Head of caudate nucleus (tissue), 42 donors: ENCODE measurements at places on chromosomes 1 and 21.

DNA sequence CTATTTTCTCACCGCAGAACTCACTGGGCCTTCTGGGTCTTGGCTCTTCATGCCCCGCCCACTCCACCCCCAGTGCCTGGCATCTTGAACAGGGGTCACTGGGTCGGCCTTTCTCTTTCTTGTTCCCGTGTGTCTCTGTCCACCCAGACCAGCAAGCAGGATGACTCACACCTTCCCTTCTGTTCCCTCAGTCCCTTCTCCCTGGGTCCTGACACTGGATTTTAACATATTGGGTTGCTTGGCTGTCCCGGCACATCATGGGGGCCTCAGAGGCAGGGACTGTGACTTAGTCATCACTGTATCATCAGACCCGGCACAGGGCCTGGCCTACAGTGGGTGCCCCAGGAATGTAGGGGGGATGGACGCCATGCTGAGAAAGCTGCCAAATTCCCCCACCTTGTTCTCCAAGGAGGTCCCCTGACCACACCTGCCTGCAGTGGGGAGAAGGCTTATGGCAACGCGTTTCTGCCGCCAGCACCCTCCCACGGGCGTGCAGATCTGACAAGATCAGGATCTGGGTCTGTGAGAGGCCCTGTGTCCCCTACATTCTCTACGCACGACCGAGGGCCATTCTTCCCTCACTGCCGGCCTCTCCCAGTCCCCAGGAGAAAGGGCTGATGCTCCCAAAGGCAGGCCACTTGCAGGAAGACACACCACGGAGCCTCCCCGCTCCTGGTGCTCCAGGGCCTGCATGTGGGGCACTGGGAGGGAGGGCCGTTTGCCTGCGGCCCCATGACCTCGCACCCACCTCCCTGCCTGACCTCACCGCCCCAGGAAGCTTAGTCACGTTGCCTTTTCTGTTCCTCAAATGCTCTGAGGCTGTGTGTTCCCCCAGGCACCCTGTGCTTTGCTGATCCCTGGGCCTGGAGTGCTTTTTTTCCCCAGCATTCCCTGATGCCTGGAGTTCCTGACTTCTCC, 157.2 kb upstream of the TMEM51 start:
- DNase-seq = no peak

DNA sequence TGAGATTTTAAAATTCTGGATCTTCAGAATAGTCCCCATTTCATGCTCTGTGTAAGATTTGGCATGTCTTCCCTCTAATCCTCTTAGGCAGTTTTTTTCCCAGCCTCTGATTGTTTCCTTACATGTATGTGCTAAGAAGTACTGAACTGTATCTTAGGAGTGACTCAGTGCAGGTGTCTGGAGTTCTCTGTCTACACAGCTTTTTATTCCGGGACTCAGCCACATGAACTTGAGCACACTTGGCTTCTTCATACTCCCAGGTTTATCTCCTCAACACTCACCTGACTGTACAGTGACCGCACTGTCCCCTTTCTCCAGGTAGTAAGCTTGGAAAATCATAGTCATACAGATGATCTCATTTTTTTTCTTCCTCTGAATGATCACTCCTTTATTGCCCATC, 50.7 kb downstream of the SYT14 start:
- DNase-seq = no peak

- DNase-seq = no peak
These were observed 13.0 kb upstream of the PLPPR5 start for GRCh38 chr1:99017655-99018054.

- no peak for DNase-seq
These were observed 53.7 kb downstream of the PAX7 start for GRCh38 chr1:18684303-18684702.

DNA sequence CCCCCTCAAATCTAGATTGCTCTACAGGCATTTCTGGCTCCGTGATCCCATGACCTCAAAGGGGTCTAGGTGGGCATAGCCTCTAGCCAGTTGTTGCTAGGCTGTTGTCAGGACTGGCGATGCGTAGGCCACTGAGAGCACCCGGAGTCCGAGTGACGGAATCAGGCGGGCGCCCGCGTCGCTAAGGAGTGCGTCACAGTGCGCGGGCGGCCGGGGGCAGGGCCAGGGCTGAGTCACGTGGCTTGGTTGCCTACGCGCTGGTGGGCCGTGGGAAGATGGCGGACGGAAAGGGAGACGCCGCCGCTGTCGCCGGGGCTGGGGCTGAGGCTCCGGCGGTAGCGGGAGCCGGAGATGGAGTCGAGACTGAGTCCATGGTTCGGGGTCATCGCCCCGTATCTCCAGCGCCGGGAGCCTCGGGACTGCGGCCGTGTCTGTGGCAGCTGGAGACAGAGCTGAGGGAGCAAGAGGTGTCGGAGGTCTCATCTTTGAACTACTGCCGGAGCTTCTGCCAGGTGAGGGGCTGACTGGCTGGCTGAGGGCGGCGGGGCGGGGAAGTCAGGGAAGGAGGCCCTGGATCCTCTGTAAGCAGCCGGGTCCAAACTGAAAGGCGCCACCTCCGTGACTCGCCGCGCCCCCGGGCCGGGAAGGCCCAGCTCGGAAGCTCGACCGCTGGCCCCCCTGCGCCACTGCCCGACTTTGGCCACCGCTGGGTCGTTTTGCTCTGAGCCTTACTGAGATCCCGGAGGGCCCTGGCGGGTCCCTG, at the start of gene RLF:
Gene RLF, plus strand, starts transcription at position 263 of the 763 bp plus-strand sequence. Its CDS starts 13 bp downstream, at position 276.
- DNase-seq = peak; percentile 96

DNA sequence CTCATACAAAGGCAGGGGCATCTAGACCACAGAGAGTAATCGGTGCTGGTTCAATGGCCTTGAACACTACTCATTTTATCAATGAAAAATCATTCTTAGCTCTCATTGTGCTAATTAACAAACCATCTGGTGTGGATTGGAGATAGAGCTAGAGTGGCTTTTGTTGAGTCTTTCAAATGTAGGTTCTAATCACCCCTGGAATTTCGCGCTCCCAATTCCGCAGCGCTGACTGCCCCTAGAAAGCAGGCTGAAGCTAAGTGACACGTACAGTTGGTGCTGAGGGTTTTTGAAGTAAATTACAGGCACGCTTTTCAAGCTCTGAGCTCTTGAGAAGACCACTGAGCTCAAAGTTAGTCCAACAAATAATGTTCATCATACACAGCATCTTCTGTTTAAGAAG, 31.2 kb upstream of the CA6 start:
- no peak for DNase-seq

GRCh38 chr1:244860914-244861610, 3.3 kb downstream of the HNRNPU start:
- no peak for DNase-seq

- DNase-seq = no peak
These were observed 30.1 kb downstream of the KCNJ6 start for GRCh38 chr21:37886120-37886519.

GRCh38 chr1:150528196-150528595, 12.6 kb downstream of the FALEC start:
- DNase-seq = no peak

DNA sequence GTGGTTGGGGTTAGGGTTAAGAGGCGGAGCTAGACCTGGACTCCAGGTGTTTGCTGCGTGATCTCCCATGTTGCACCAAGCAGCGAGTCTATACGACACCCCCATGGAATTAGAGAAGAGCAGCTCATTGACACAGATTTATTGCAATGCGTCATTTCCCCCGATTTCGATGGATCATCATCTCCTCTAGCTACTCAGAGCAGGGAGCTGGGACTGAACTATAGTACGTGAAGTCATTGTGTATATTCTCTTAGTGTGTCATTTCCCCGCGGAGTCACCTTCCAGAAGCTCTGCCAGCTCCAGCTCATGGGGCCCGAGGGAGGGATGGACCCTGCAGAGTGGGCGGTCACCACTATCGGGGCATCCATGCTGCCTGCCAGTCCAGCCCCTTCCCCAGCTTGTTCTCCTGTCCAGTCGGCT, 7.5 kb upstream of the C2CD2 start:
- no peak for DNase-seq

DNA sequence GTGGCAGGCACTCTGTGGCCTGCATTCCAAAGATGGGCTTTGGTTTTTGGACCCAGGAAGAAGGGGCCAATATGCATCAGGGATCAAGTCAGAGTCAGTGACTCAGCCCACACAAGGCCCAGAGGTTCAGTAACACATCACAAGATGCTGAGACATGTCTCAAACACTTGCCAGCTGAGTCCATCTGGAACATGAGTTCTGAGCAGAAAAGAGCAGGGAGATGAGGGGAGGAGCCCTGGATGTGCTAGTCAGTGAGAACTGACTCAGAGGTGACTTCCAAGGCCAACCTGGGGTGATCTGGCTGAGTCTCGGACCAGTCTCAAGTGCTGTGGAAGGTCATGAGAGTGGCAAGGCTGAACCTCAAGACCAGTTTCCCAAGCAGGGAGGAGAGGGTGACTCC, 150.1 kb downstream of the CDC7 start:
- no peak for DNase-seq

- DNase-seq = peak; percentile 32
These were observed 371 bp downstream of the ARID1A start for GRCh38 chr1:26696119-26696653.

DNA sequence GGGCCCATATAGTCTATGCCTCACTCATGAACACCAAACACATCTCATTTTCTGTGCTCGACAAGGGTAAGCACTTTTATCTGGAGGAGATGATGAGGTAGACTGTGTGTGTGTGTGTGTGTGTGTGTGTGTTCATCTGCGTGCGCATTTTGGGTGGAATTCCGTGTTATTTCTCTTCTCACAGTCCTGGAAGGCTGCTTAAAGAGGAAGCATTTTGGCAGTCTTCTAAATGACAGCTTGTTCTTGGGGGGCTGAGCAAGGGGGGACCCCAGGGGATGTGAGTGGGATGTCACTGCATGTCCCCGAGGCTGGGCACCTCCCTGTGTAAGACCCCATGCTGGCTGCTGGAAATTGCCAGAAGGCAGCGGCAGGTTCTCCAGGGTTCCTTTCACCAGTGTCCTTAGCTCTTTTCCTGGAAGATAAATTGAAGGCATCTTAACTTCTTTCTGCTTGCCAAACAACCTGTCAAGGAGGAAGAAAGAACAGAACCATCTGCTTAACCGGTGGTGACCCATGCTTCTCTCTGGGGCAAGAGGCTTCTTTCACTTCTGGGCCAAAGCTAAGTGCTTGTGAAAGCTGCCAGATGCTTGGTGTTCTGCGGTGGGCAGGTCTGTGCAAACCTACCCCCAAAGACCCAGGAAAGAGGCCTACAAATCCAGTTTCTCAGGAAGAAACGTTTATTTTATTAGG, 9.9 kb upstream of the RD3 start:
- no peak for DNase-seq

GRCh38 chr1:113905435-113905861, 322 bp downstream of the DCLRE1B start:
- no peak for DNase-seq

DNA sequence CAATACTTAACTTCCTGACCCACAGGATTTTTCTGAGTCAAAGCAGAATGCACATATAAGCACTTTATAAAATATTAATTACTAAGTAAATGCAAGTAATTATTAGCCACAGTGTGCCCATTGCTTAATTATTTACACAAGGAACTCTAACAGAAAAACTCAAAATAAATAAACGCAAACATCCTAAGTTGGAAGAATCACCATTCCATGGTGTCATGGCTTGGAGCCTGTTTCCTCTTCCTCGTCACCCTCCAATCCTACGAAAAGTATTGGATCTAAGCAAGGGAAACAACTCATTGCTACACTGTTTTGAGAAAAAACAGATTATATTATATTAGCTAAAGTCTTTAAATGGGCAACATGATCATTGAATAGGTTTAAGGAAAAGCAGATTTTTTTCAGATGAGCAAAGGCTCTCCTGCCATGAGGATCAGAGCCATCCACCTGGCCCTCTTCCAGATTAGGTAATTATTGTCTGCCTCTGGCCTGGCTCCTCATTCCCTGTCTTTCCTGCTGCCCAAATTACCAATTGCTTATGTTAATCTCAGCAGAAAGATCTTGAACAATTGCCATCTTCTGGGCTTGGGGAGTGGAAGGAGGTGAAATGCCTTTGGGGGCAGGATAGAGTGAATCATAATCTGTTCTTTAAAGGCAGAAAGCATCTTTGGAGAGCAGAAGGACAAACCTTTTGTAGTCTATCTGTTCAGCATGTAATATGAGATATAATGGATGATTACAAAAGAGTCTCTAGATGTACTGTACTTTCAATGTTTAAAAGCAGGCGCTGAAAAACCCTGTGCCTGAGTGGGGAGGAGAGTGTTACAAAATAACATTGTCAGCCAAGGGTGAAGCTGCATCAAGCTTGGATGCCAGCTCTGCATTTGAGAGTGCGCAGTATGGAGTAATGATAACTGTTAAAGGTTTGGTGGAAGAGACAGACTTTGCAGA, 121.2 kb downstream of the DUSP10 start:
- no peak for DNase-seq

DNA sequence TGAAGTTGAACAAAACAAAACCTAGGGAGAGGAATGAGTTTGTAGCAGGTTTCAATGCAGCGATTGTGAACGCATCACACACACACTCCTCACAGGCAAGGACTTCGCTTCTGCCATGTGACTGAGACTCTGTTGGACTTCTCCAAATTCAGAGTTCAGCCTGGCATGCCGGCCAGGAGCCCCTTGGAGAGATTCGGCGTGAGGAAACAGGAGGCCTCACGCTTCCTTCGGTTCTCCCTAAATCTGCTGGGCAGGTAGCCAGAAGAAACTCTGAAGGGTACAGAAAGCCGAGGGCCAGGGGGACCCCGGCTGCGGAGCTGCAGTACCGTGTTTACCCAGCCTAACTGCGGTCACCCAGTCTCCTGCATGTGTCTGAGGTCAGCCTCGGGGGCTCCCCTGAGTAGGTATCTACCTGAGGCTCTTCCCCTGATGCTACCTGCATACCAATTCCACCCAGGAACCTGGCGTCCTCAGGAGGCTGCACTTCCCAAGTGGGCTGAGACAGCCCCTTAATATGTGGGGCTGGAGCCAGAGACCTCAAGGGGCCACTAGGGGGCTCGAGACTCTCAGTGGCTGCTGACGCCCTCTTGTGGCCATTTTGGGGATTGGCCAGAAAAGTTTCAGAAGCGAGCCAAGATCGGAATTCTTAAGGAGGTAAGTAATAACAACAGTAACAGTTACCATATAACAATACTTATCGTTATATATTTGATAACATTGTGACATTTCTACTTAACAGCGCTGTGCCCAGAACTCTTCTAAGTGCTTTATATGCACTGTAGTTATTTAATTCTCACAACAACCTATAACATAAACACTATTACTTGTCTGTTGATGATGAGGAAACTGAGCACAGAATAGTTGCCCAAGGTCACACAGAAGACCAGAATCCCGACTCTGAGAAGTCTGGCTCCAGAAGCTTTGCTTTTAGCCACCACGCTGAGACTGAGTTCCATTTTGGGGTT, 2.7 kb upstream of the ANXA9 start:
- peak; percentile 80 for DNase-seq
